ENCODE measurements at places on chromosomes 1 and 21. TPM values are rescaled to one million over a fixed set of nuclear protein-coding genes. Genes with fewer than 3 reads are reported as not detected.

ZNF683 gene
- not detected for polyA plus RNA-seq

PDE4B gene
- polyA plus RNA-seq, result 5.2 TPM

PAX7 gene
- not detected for polyA plus RNA-seq

IFI44L gene
- polyA plus RNA-seq, result 0.52 TPM

OMA1 gene
- polyA plus RNA-seq, result 14.6 TPM
